Suprapubic skin (tissue), 4 donors: ENCODE measurements at places on chromosomes 7 and 10. TPM values are rescaled to one million over a fixed set of nuclear protein-coding genes. Genes with fewer than 3 reads are reported as not detected.

GRCh38 chr10:70480239-70480861 is 1.8 kb downstream of the PALD1 start:
- DNase-seq = no peak

DNA sequence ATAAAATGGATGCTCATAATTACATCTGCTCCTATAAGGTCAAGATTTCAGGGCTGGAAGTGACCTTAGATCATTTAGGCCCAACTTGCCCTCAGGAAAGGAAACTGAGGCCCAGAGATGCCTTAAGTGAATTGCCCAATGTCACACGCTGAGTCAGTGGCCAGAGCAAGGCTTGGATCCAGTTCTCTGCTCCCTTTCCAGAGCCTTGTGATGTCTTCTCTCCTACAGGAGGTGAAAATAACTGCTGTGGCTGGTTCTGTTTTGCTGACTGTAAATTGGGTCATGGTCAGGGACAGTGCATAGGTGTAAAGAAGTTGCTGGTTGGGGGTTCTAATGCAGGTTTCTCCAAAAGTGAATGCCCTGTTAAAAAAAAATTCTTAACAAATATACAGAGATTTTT is 91.3 kb downstream of the TCF7L2 start:
- no peak for DNase-seq

DNA sequence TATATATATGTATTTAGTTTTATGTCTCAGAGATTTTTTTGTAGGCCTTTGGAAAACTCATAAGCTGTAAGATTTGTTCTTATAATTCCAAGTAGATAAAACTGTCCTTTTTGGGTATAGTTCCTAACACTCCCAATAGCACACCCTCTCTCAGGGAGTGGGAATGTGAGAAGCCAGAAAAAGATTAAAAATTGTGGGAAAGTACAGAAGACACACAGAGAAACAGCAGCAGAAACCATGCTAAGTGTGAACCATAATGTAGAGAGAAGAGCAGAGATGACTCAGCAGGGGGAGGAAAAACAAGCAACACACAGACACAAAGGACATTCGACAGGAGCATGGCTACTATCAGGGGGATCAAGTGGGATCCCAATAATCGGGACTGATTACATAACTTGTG is 401.6 kb downstream of the MAGI2 start:
- no peak for DNase-seq

DNA sequence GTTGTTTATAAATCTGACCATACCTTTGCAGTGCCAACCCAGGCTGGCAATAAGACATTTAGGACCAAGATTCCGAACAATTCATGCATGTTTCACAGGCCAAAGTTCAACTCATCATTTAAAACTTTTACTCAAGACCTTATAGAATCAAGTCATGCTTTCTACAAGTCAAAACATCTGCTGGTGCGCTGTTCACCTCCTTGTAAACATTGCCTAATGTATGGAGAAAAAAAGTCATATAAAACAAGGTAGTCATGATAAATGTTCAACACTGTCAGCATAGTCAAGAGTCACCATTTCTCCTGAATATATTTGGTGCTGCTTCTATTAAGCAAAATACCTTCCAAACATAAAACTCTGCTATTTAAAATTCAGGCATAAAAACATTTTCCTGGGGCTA is 42.1 kb upstream of the AHR start:
- DNase-seq = no peak

DNA sequence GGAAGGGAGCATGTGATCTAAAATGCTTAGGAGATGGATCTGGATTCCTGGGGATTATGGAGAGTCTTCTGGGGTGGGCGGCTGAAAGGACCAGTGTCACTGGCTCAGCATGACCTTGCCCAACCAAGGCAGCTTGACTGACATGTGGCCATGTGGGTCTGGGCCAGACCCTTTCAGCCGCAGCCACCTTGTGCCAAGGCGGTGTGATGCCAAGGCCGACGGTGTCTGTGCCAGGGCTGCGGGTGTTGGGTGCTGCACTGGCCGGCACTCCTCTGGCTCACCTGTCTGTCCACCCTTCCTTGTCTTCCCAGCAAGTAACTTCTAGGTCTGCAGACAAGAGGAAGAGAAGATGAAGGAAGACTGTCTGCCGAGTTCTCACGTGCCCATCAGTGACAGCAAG is 8.8 kb downstream of the DEPP1 start:
- DNase-seq = no peak

GRCh38 chr7:150471886-150472285 is 21.5 kb downstream of the GIMAP8 start:
- no peak for DNase-seq

DNA sequence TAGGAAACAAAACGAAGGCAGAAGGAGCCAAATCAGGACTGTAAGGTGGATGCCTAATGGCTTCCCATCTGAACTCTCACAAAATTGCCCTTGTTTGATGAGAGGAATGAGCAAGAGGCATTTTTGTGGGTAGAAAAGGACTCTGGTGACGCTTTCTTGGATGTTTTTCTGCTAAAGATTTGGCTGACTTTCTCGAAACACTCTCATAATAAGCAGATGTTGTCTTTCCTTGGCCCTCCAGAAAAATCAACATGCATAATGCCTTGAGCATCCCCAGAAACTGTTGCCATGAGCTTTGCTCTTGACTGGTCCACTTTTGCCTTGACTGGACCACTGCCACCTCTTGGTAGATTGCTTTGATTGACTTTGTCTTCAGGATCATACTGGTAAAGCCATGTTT is 13.5 kb downstream of the PTPN12 start:
- DNase-seq = no peak

The EN2 gene
- 0.21 TPM for total RNA-seq

The PLEKHS1 gene
- 0.32 TPM for total RNA-seq
